ENCODE measurements at places on chromosomes 13 and 19.

DNA sequence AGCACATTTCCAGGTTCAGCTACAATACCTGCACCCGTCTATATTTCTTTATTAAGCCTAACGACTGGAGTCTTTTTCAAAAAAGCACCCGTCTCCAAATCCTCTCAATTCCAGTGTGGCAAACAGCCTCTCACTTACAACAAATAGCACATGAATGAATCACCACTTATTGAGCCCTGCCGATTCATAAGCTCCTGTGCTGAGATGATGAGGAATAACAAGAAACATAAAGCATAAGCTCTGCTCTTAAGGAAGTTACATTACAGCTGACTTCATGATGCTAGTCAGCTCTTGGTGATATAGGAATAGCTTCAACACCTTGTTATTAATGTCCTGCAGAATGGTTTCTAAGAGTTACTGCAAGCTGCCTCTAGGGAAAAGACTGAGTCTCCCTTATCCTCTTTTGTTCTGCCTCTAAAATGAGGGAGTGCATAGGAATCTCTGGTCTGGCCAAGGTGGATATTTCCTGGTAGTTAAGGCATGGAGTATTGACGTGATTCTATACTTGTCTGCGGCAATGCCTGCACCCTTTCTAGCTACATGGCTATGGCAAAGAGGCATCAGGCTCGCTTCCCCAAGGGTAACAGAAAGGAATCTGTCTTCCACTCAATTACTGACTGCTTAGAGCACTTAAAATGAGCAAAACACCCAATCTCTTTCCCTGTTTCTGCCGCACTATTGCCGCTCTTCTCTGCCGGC is 195.7 kb downstream of the KLF12 start:
- DNase-seq = no peak

DNA sequence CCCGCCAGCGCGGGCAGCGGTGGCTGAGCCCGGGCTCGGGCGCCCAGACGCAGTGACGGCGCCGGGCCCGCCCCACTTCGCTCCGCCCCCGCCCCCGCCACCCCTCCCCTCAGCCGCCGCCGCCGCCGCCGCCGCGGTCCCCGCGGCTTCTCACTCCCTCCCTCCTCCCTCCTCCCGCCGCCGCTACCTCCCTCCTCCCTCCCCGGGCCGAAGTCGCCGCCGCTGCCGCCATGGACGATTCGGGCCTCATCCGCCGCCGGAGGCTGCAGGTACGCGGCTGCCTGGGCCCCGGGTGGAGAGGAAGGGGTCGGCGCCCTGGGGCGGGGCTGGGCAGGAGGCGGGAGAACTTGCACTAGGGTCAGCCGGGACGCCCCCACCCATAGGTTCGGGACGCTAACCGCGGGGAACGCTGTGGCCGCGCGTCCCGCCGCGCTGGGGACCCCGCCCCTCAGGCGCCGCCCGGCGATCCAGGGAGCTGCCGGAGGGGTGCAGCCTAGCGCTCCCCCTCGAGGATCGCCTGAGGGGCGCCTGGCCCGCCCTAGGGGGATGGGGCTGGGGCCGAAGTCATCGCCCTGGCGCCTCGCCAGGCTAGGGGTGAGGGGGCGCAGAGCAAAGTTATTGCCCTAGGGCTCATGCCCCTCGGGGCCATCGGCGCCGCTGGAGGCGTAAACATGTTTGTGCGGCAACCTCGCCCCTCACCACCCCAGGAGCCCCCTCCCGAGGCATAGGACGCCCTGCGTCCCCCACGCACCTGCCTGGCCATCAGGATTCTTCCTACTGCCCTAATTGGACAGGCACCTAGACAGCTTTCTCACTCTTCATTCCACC is 427 bp downstream of the RTBDN start:
- no peak for DNase-seq

DNA sequence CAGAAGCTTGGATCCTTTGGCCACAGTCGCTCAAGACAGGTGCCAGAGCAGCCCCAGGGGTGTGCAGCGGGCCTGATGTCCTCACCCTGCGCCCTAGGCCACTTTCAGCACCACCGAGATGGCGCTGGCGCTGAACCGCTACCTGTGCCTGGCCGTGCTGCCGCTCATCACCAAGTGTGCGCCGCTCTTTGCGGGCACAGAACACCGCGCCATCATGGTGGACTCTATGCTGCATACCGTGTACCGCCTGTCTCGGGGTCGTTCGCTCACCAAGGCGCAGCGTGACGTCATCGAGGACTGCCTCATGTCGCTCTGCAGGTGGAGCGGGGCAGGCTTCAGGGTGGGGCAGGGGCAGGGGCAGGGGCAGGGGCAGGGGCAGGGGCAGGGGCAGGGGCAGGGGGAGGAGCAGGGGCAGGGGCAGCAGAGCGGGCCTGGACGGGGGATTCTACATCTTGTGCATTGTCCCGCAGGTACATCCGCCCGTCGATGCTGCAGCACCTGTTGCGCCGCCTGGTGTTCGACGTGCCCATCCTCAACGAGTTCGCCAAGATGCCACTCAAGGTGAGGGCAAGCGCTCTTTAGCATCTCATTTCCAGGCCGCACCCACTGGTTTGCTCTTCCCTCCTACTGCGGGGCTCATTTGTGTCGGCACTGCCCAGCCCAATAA is 69.1 kb downstream of the RYR1 start:
- no peak for DNase-seq

- no peak for DNase-seq
Measured at GRCh38 chr19:34393629-34394028, 10.6 kb upstream of the PDCD2L start.

GRCh38 chr19:32091241-32091640 is 254.2 kb upstream of the ZNF507 start:
- DNase-seq = no peak

DNA sequence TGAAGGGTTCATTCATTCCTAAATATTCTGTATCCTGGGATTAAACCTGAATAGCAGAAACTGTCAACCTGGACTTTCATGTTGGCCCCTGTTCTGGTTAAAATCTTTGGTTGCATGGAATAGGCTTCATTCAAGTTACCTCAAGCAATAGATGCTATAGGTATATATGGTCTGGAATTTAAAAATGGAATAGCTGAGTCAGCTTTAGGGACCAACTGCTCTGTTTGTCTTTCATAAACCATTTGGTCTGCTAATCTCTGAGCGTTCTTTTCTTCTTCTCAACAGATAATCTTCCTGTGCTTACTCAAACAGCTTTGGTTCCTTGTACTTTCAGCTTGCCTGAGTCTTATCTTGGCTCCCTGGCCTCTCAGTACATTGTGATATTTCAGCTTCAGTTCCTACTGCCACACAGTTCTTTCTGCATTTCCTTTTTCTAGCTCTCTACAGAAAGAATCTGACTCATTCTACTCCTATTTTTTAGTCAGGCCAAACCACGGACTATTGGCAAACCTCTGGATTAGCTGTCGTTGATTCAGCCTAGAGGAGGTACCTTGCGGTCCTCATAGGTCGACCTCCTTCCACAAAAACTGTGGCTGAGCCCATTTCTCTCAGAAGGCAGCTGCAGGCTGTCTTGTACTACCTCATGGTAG is 35.9 kb upstream of the MAB21L1 start:
- DNase-seq = no peak

DNA sequence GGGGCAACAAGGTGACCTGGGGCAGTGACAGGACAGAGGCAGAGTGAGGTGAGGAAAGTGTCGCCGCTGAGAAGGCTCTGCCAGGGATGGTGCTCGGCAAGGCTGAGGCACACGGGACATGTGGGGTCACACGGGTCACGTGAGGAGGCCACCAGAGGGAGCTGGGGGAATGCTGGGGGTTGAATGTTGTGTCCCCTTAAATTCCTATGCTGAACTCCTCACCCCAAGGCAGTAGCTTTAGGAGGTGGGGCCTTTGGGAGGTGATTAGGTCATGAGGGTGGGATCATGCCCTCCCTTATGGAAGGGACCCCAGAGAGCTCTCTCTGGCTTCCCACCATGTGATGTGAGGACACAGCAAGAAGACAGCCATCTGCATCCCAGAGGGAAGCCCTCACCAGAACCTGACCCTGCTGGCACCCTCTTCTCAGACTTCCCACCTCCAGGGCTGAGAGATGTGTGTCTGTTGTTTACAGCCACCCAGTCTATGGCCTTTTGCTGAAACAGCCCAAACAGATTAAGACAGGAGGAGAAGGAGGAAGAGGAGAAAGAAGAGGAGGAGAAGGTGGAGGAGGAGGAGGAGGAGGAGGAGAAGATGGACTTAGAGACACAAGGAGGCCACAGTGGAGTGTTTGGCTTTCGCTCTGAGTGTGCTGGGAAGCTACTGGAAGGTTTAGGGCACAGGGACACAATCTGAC is 35.4 kb downstream of the RFX2 start:
- no peak for DNase-seq

DNA sequence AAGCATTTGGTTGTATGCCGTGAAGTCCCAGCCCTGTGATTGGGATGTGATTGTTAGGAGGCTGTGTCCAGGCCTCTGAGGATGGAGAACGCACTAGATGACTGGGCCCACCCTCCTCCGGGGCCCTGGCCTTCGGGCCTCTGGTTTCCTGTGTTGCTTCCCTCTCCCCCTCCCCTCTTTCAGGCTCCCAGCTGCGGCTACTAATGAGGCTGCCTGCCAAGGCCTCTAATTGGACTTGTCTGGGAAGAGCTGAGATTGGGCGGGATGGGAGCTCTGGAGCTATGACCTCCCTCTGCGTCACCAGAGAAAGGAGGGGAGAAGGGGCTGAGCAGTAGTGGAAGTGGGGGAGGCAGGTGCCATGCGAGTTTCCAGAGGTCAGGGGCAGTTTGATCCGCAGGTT is 9.9 kb downstream of the PTH2 start:
- DNase-seq = no peak

GRCh38 chr19:3098141-3098514 is 4.0 kb downstream of the GNA11 start:
- no peak for DNase-seq

DNA sequence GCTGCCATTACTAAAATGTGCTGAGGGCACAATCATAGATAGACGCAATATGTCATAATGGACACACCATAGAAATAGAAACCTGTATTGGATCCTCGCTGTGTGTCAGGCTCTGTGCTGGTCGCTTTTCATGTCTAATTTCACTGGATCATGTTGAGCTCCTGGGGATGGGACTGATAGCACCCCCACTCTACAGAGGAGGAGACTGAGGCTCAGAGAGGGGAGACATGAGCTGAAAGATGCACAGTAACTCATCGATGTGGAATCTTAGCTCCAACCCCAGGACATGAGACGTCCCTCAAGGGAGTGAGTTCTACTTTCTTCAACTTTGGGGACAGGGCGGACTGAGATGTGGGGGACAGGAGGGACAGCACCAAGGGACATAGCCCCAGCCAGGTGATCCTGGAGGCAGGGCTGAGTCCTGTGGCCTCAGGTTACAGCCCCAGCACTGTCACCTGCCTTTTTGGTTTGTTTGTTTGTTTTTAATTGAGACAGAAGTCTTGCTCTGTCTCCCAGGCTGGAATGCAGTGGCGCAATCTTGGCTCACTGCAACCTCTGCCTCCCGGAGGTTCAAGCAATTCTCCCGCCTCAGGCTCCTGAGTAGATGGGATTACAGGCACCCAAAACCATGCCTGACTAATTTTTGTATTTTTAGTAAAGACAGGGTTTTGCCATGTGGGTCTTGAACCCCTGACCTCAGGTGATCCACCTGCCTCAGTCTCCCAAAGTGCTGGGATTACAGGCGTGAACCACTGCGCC is 6.6 kb upstream of the GIPC1 start:
- DNase-seq = no peak

GRCh38 chr19:47711652-47712242 is 1.5 kb upstream of the EHD2 start:
- no peak for DNase-seq

- DNase-seq = no peak
Measured at GRCh38 chr13:42405665-42406390, 133.9 kb downstream of the AKAP11 start.

GRCh38 chr13:98511435-98511834 is 65.5 kb downstream of the STK24 start:
- DNase-seq = no peak

GRCh38 chr13:46176756-46177155 is 5.2 kb downstream of the LCP1 start:
- DNase-seq = no peak

- DNase-seq = no peak
Measured at GRCh38 chr13:21606796-21607195, 2.8 kb upstream of the MICU2 start.

- no peak for DNase-seq
Measured at GRCh38 chr13:77878190-77878589, 40.4 kb downstream of the EDNRB start.

GRCh38 chr19:46896076-46896794 is 35.4 kb downstream of the ARHGAP35 start:
- no peak for DNase-seq

- DNase-seq = no peak
Measured at GRCh38 chr19:2278459-2279158, 3.4 kb downstream of the PEAK3 start.

- peak; percentile 9 for DNase-seq
Measured at GRCh38 chr13:32638739-32639138, 52.5 kb downstream of the PDS5B start.

DNA sequence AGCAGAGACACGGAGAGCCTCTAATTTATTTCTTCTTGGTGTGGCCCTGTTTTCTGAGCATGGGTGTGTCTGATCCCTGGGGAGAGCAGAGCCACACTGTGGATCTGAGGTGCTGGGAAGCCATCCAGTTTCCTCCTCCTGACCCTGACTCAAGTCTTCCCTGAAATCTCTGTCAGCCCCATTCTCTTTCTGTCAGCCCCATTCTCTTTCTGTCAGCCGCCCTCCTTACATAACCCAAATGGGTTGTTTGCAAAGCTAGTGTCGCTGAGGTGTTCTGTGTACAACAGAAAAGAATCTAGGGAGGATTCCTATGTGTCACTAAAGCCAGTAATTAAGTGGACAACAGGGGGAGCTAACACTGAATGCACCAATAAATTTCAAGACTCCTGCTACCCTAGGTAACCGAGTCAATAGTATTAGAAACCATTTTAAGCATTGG is 50.2 kb downstream of the LRCH1 start:
- no peak for DNase-seq

GRCh38 chr13:98974053-98974452 is 3.8 kb downstream of the DOCK9 start:
- no peak for DNase-seq

GRCh38 chr19:28247243-28247642 is 965.7 kb downstream of the UQCRFS1 start:
- DNase-seq = no peak

DNA sequence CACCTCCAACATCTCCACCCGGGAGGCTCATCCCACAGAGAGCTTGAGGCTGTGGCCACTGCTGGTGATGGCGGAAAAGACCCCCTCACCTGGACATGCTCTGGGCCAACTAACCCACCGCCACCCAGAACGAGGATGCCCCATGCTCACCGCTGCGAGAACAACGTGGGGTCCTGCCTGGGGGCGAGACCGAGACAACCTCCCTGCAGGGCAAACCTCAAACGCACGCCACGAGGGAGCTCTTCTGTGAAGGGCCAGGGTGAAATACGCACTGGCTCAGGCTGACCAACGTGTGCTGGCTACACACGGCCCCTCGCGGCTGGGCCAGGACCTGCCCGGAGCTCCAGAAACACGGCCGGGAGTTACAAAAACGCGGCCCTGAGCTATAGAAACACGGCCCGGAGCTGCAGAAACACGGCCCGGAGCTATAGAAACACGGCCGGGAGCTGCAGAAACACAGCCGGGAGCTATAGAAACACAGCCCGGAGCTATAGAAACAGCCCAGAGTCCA is 19.0 kb upstream of the PLPP2 start:
- DNase-seq = no peak

GRCh38 chr13:73973156-73973555 is 161.0 kb downstream of the KLF12 start:
- DNase-seq = no peak

- no peak for DNase-seq
Measured at GRCh38 chr19:28652765-28653164, 560.2 kb downstream of the UQCRFS1 start.
